Stimulated activated CD8-positive, alpha-beta memory T cell treated with anti-CD3 and anti-CD28 coated beads, Interleukin-7, amount 100 ng/mL, for 1 hour (primary cell): ENCODE measurements at places on chromosomes 4 and X.

DNA sequence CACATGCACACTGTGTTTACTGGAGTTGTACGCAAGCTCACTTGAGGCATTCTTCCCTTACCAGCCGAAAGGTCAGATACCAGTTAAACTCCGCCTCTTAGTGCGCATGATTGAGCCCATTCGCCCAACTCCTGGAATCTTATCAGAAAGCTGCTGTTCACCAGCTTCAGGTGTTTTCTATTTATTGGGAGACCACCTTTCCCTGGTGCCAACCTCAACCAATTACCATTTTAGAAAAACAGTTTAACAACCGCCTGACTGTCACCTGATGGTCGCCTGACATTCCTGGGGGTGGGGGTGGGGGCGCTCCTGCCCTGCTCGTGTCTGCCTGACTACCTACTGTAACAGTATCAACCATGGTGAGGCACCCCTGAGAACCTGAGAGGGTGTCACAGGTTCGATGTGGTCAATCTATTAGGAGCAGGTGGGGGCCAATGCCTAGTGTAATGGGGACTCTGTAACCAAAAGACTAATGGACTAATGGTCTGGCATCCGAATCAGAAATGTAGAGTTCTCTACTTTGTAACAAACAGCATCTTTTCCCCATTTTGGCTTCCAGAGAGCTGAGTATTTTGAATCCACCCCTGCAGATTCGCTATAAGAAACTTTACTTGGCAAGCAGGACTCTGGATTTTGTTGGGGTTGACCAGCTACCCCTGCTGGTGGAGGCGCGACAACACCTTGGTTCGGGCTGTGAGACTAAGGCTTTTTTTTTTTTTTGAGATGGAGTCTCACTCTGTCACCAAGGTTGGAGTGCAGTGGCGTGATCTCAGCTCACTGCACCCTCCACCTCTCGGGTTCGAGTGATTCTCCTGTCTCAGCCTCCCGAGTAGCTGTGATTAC is 58.2 kb upstream of the ZNF157 start:
- no peak for DNase-seq

DNA sequence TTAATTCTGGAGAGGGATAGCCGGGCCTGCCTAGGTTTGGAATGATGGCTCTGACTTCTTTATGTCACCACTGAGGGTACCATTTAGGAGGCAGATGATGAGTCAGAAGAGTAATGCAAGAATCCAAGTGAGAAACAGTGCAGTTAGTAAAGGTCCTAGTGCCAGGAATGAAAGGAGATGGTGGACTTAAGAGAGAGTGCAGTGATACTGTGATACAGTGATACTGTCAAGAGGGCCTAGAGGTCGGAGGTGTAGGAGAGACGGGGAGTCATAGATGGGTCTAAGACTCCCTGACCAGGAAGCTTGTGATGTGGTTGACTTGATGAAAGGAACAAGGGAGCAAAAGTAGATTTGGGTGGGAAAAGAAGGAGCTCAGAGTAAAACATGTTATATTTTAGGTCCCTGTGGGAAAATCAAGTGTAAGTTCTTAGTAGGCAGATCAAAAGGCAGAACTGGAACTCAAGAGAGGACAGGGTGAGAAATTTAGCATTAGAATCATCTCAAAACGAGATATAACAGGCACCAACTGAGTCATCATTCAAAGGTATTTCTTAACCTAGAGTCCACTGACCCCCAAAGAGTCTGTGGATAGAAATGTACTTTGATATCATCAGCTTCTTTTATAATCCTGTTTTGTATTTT is 85.0 kb downstream of the NFKB1 start:
- DNase-seq, result no peak

GRCh38 chr4:40933272-40934053 is 183.7 kb downstream of the NSUN7 start:
- DNase-seq, result no peak

DNA sequence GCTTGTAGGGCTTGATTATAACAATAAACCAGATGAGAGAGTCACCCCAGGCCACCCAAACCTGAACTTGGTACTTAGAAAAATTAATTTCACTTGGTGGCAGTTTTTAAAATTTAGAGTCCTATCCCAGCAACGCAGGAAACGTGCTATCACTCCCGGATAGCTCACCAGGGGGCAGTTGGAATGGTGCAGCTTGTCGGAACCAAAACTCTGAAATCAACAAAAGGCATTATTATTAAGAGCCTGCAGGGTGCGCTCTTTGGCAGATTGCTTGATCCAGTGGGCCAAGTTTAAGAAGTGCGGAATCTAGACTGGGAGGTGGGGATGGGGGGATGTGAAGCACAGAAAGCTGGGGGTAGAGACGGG is 2.4 kb downstream of the FRAS1 start:
- DNase-seq, result no peak

GRCh38 chr4:133597251-133597650 is 448.2 kb downstream of the PCDH10 start:
- no peak for DNase-seq

DNA sequence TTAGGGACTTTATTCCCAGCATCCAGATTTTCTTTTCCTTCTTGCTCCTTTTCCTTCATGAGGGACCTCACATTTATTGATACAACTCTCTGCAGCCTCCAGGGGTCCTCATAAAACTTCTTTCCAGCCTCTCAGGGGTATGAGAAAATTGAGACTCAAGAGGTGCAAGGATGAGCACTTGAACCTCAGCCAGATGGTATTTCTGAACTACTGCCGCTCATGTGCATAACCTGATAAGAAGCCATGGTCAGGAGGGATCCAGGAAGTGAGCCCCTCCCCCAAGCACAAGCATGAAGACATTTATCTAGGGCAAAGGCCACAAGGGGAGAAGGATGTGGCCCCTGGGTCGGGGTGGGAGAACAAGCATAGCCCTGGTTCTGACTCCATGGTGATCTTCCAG is 73.3 kb downstream of the TSPAN7 start:
- no peak for DNase-seq

DNA sequence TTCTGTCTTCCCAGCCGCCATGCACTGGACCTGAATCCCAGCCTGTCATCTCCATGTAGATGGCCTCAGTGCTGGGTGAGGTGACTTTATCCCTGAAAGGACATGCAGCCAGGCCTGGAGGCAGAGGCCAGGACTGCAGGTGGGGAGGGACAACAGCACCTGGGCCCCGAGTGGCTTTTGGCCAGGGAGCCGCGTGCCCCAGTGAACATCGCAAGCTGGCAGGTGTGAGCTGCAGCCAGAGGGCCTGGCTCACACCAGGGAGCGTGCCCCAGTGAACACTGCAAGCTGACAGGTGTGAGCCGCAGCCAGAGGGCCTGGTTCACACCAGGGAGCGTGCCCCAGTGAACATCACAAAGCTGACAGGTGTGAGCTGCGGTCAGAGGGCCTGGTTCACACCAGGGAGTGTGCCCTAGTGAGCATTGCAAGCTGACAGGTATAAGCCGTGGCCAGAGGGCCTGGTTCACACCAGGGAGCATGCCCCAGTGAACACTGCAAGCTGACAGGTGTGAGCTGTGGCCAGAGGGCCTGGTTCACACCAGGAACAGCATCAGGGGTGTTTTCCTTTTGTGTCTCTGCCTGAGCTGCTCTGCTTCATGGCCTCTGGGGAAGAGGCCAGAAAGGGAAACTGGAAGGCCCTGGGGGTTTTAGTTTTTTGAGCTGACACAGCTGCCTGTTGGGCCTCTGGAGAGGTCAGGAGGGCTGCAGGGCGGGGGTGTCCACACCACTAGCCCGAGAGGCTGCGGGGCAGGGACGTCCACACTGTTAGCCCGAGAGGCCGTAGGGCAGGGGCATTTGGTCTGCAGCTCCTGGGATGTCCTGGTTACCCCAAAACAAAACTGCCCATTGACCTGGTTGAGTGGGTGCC is 22.7 kb upstream of the PSAPL1 start:
- no peak for DNase-seq

- no peak for DNase-seq
Observed at GRCh38 chrX:55007656-55008055, 7.5 kb downstream of the APEX2 start.

DNA sequence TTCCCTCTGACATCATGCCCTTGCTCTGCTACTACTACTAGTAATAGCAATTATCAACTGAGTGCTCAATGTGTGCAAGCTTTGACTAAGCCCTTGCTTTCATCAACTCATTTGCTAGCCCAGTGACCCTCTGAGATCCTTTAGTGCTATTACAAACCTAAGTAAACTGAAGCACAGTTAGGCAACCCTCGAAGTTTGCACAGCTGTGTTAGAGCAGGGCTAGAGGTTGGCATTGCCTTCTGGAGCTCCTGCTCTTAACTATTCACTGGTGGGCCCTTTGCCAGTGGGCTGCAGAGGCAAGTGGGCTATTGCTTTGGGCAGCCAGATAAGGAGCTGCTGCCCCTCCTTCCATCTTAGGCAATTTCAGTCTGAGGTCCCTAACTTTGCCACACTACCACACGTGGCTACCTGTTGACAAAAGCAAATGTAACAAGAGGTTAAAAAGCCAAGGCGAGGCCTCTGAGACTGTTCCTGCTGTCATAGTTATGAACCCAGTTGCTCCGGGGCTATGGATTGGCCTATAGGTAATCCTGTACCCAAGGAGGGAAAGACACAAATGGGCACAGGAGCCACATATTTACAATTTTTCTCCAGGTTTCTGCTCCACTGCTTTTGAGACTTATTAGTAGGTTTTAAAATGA is 41.5 kb upstream of the ANKRD50 start:
- no peak for DNase-seq
